Pancreas (tissue), 10 donors: ENCODE measurements at places on chromosomes 12 and 14. TPM values are rescaled to one million over a fixed set of nuclear protein-coding genes. Genes with fewer than 3 reads are reported as not detected.

The NFATC4 gene
- 12.8 TPM for total RNA-seq

The ITGB7 gene
- total RNA-seq: 1.7 TPM

The RPL10L gene
- total RNA-seq: not detected

DNA sequence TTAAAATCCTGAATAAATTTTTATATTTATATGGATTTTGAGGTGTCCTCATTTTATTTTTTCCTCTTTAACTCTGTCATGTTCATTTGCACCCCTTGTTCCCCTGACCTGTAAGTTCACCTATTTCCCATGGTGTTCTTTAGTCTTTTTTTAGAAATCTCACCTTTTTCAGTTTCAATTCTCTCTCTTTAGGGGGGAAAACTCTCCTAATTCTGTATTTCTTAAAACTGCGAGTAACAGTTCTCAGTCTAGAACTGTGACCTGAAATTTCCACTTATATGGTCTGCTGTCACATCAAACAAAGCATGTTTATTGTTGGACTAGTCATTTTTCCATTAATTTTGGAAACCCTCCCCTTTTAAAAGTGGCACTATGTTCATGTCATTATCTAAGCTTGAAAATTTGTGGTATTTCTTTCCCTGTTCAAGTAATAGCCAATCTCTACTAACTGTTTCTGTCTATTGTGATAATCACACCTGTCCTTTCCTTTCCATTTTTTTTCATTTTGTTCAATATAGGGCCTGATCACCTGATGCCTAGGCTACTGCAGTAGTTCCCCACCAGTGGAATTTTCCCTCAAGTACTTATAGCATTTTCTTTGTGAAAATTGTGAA, 14.0 kb upstream of the FBXO33 start:
- DNase-seq: no peak

The ATL1 gene
- total RNA-seq: 3.6 TPM

The MYO1A gene
- total RNA-seq: 0.58 TPM

The CLEC1A gene
- total RNA-seq: 0.75 TPM

The KRT78 gene
- not detected for total RNA-seq

- DNase-seq: no peak
These were observed 504.9 kb downstream of the DIO2 start for GRCh38 chr14:79706382-79706781.

- DNase-seq: no peak
These were observed 288.3 kb upstream of the AMIGO2 start for GRCh38 chr12:47367912-47368537.

DNA sequence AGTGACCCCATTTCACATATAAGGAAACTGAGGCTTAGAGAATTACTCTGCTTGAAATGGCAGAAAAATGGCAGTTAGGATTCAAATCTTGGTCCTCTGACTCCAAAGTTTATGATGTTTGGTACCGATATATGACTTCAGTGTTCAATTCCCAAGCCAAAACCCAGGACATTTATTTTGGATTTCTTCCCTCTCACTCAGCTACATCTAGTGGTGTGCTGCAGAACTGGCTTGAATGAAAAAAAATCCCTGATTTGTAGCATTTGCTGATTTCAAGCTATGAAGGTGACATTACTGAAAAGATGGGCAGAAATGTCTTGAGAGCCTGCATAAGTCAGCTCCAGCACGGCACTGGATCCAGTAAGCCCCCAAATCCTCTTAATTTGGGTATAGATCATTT, 106.4 kb downstream of the EFCAB11 start:
- no peak for DNase-seq

- DNase-seq: no peak
These were observed 130.3 kb upstream of the FUT8 start for GRCh38 chr14:65281991-65282895.

- no peak for DNase-seq
These were observed 23.9 kb downstream of the ATF7 start for GRCh38 chr12:53602176-53602864.

The FITM1 gene
- 12.0 TPM for total RNA-seq

DNA sequence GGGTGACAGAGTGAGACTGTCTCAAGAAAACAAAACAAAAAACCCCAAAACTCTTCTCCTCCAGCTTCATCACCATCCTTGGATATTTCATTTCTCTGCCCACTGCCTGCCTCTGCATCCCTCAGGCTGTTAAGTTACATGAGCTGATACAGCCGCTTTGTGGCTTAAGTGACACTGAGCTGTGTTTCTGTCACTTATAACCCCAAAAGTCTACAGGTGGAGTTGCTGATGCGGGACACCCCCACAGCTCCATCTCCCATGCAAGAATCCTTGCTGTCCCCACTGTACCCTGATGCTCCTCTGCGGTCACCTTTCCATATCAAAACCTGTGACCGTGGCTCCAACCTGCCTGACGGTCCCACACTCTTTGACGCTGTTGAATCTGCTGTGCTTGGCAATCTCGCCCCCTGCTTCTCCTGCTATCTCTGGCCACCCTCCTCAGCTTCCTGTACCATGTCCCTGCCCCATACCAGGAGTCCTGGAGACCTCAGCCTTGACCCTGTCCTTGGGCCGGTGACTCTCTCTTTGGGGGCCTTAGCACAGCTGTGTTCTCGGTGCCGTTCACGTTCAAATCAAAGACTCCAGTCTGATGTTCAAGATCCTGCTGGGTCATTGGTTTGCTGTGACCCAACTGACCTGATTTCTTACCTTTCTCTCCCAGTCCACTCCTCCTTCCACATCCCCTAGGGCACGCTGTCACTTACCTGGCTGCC, 20.3 kb downstream of the HVCN1 start:
- no peak for DNase-seq

- no peak for DNase-seq
These were observed 65.9 kb downstream of the DDX51 start for GRCh38 chr12:132078190-132078589.

- no peak for DNase-seq
These were observed 66.6 kb downstream of the GALNT8 start for GRCh38 chr12:4786795-4787194.

- DNase-seq: no peak
These were observed 22.1 kb downstream of the PSMC1 start for GRCh38 chr14:90278199-90279175.

DNA sequence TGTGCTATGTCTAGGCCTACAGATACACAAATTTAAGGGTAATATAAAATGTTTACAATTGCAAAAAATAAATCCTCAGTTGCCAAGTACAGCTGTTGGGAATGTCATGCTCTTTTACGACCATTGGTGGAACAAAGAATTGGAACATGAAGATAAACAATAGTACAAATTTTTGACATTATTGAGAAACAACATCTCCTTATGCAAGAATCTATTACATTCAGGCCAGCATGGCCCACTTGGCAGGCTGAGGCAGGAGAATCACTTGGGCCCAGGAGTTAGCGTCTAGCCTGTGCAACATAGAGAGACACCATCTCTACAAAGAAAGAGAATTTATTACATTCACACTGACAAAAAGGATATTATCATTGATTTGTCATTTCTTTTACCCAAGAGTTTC, 135.9 kb upstream of the NTF3 start:
- DNase-seq: no peak

GRCh38 chr14:101008196-101008595, 104.7 kb upstream of the RTL1 start:
- DNase-seq: no peak

The ESR2 gene
- total RNA-seq: 0.08 TPM

DNA sequence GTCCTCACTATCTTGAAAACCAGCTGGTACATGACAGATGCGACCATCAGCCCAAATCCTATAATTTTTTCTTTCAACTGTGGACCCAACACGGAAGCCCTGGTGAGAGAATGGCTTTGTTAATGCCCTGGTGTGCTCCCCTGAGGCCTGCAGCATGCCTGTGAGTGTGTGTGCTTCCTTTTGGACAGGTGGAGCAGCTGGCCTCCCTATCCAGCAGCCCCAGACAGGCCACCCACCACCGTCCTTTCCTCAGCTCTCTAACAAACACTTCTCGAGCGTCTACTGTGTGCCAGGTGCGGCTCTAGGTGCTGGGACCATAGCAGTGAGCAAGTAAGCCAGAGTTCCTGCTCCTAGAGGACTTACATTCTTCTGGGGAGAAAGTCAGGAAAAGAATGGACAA, 78.9 kb upstream of the GZMB start:
- DNase-seq: no peak

The LTBR gene
- total RNA-seq: 52.5 TPM

DNA sequence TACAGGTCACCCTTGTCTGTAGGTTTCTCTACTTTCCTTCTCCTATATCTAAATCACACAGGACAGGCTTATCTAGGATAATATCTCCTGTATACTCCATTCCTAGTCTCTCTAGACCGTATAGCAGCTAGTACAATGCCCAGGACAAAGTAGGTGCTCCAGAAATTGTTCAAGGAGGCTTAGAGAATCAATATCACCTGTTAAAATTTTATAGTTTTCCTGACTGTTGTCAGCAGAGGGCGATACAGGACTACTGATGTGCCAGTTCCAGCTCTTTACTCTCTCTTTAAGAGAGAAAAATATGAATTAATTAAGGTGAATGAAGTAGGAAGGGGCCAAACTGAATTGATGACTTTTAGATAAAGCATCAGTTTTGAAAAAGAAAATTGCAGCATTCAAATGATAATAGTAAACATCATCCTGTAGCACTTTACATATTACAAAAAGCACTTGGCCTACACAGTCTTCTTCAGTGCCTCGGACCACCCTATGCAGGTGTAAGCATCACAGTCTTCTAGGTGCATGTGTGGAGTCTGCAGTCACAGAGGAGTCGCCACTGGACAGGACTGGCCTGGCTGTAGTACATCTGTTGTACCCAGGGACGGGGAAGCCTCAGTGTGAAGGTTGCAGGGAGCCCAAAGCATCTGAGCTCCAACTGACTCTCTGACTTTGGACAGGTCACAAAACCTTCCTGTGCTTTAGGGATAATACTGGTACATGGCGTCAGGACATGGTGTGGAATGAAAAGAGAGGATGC, 61.9 kb upstream of the MAX start:
- no peak for DNase-seq

DNA sequence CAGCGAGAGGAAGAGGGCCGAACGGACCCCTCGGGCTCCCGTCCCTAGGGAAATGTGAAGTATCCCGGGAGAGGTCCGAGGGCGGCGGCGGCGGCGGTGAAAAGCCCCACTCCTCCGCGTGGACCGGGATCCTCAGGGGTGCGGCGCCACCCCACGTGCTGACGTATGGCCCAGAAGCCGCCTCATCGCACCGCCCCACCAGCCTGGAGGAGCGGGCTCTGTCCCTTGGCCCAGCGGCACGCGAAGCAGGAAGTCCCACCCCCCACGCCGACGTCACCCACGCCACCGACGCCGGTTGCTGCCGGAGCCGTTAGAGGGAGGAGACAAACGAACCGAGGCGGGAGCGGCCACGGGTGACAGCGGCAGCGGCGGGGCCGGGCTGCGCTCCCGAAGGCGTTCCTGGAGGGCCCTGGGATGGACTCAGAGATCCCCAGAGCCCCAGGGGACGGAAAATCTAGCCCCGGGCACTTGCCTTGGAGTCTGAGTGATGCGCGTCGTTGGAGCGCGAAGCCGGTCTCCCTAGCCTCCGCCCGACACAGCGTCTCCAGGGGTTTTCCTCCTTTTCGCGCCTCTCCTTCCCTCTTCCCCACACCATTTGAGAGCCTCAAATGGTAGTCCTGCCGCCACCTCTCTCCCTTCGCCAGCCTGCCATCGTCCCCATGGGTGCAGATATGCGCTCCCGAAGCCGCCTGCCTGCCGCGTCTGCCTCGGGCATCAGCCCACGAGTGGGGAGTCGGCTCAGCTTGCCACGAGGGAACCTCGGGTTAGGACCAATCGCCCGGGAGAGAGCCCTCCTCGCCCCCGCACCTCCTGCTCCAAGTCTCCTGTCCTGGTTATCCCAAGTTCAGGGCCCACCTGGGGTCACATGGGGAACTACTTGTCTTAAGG, at the start of gene CEP83:
TSS of gene CEP83 (minus strand) at position 140 of the 888 bp plus-strand sequence. CDS start 47,377 bp downstream, outside the sequence.
- DNase-seq: peak; percentile 98

The FMNL3 gene
- total RNA-seq: 3.5 TPM

The BCL7A gene
- 13.4 TPM for total RNA-seq

- no peak for DNase-seq
These were observed 145.3 kb downstream of the TTLL5 start for GRCh38 chr14:75806352-75806832.

DNA sequence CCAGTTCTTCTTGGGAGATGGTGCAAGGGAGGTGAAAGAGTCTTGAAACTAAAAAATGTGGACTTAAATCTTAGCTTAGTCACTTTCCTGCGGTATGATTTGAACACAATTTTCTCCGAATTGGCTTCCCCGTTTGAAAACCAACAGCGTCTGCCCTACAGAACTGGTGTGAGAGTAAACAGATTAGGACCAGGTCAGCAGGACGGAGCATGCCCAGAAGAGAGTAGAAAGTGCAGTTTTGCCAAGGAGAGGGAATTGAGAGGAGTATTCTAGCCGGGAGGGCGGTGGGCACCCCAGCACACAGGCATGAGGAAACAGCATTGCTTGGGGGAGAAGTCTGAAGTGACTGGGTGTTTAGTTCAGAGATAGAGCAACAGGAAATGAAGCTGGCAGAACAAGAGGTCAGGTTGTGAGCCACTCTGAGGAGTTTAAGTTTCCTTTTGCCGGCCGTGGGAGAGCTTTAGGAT, 927.1 kb downstream of the VRK1 start:
- no peak for DNase-seq

- DNase-seq: no peak
These were observed 167.2 kb downstream of the FSCB start for GRCh38 chr14:44339862-44340261.

The SP1 gene
- total RNA-seq: 28.7 TPM

GRCh38 chr14:34038358-34039057, 87.6 kb upstream of the EGLN3 start:
- DNase-seq: no peak

The PRB2 gene
- total RNA-seq: not detected

GRCh38 chr14:72758420-72758819, 135.5 kb downstream of the DPF3 start:
- no peak for DNase-seq

DNA sequence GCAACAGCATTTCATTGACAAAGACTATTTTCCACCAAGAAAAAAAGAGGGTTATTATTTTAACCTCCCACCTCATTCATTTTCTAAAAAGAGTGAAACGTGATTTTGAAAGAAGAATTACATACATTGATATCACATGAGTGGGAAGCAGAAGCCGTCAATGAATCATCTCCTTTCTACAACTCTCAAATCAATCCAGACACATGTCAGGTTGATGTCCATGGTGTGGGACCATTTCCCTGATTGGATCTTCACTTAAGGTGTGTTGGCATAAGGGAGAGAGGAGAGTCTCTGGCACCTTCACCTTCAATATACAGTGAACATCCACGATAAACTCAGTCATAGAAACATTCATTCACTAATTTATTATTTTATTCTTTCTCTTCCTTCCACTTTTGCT, 1095.1 kb downstream of the BCL11B start:
- DNase-seq: no peak

DNA sequence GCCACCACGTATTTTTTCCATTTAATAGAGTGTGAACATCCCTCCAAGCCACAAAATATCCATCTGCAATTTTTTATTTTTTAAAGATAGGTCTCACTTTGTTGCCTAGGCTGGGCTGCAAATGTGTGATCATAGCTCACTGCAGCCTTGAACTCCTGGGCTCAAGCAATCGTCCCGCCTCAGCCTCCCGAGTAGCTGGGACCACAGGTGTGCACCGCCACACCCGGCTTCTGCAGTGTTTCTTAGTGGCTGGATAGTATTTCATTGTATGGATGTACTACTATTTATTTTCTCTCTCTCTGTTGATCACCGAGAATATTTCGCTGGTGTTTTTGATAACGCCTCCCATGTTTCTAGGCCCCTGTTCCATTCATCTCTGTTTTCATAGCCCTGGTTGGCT, 17.5 kb downstream of the MLXIP start:
- no peak for DNase-seq

- no peak for DNase-seq
These were observed 1122.1 kb upstream of the SEL1L start for GRCh38 chr14:82655770-82656169.
